Effector memory CD4-positive, alpha-beta T cell (primary cell): ENCODE measurements at places on chromosomes 16 and 17.

GRCh38 chr17:323721-324571, 28.7 kb downstream of the RPH3AL start:
- H3K27ac ChIP-seq: no peak overlapping the region
- no peaks in the 10 kb centered on the region for H3K27me3 ChIP-seq
- H3K4me1 ChIP-seq: no peaks in the 10 kb centered on the region
- no peak overlapping the region for H3K4me3 ChIP-seq
- DNase-seq: no peak

- H3K27me3 ChIP-seq: no peaks in the 10 kb centered on the region
- H3K27ac ChIP-seq: no peak overlapping the region
- H3K4me1 ChIP-seq: no peaks in the 10 kb centered on the region
- no peak for DNase-seq
Measured at GRCh38 chr16:23107117-23107516, 42.1 kb downstream of the USP31 start.

DNA sequence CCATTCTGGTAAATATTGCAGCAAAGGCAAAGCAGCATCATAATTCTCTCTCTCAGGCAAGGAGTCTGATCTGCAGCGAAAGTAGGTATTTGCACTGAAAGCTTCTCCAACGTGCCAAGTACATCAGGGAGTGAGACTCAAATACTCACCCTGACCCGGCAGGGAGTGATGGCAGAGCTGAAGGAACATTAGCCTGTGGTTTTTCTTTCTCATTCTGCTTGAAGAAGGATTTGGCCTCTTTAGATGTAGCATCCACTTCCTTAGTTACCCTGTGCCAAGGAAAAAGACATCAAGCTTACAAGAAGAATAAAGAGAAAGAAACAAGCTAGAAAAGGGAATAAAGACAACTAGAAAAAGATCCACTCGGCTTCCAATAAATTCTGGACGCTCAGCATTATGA, 38.4 kb downstream of the CFDP1 start:
- no peak overlapping the region for H3K4me3 ChIP-seq
- H3K27me3 ChIP-seq: no peaks in the 10 kb centered on the region
- no peak for DNase-seq
- H3K36me3 ChIP-seq: peaks cover 22% of the 10 kb centered on the region
- H3K4me1 ChIP-seq: no peaks in the 10 kb centered on the region

- no peak overlapping the region for H3K4me3 ChIP-seq
- no peak overlapping the region for H3K27ac ChIP-seq
- peaks cover 4% of the 10 kb centered on the region for H3K4me1 ChIP-seq
- H3K36me3 ChIP-seq: no peaks in the 10 kb centered on the region
- no peak for DNase-seq
Measured at GRCh38 chr17:8788998-8789397, 10.2 kb downstream of the MFSD6L start.
